NCI-H1092 (cell line): ENCODE measurements at places on chromosomes 5 and 9.

GRCh38 chr9:89026876-89027275 is 35.6 kb downstream of the S1PR3 start:
- no peak for DNase-seq

- DNase-seq: no peak
These were observed 86.6 kb upstream of the FAM120A start for GRCh38 chr9:93364734-93365426.

DNA sequence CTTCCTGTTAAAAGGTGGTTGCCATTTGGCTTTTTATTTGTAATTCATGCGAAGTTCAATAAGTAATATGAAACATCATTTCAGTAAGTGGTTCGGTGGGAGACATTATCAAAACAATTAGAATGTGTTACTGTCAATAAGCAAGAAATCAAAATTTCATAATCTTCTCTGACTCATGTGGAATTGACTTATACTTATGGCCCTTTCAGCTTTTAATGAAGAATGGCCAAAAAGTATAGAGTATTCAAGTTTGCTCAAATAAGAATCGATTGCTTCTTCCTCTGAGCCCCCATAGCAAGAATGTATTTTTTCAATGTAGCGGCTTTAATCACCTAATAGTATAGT is 174.5 kb downstream of the AOPEP start:
- DNase-seq: no peak

DNA sequence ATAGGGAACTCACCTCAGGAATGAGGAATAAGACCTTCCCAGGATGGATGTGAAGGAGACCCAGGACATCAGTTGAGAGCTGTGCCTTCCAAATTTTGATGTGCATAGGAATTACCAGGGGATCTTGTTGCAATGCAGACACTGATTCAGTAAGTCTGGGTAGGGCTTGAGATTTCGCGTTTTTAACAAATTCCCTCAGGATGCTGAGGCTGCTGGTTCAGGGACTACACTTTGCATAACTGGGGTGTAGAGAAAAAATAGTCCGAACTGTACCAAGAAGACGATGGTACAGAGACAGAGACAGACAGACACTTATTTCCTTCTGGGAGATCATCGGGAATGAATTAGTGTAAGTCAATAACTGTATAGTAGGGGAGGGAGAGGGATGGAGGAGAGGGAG is 82.3 kb upstream of the FREM1 start:
- DNase-seq: no peak

DNA sequence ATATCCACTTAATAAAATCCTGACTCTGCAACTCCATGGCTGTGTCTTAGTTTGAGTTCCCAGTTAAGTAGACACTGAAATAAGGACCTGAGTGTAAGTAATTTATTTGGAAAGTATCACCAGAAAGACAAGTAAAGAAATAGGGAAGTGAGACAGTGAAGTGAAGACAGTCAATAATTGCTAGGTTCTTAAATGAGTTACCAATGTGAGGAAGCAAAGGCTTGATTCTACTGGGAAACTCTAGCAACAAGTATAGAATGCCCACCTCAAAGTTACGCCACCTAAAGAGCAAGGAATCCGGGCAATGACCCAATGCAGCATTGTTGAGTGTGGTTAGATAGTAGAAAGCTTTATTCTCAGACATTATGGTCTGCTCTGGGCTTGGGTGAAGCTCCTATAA is 383.9 kb downstream of the TLR4 start:
- no peak for DNase-seq

- no peak for DNase-seq
These were observed 203.6 kb upstream of the MVB12B start for GRCh38 chr9:126122901-126123616.

DNA sequence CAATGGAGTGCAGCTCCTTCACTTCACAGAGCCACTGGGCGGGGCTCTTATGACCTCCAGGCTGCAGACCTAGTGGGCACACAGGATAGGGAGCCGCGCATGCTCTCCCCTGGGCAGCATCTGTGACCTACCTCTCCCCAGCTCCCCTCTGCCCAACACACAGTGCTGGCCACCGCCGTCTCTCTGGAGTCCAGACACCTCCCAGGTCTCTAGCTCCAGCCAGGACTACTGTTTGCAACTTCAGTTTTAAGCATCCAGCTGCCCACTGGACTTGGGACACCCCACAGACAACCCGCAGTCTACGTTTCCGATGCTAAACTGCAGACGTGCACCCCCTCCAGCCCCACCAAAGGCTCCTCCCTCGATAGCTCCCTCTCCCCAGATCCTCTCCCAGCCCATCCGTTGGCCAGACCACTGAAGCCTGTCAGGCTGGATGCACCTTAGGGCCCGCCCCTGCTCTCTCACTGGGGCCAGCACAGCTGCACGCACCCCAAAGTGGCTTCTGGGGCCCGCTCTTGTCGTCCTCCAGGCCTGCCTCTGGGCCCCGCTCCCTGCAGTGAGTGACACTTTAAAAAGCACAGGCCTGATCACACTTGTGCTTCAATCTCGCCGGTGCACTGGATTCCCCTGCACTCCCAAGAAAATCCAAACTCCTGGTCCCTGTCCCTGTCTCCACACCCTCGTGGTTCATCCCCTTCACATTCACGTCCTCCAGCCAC is 11.3 kb downstream of the FLT4 start:
- no peak for DNase-seq

- DNase-seq: no peak
These were observed 113.3 kb downstream of the FGF10 start for GRCh38 chr5:44275908-44276307.

DNA sequence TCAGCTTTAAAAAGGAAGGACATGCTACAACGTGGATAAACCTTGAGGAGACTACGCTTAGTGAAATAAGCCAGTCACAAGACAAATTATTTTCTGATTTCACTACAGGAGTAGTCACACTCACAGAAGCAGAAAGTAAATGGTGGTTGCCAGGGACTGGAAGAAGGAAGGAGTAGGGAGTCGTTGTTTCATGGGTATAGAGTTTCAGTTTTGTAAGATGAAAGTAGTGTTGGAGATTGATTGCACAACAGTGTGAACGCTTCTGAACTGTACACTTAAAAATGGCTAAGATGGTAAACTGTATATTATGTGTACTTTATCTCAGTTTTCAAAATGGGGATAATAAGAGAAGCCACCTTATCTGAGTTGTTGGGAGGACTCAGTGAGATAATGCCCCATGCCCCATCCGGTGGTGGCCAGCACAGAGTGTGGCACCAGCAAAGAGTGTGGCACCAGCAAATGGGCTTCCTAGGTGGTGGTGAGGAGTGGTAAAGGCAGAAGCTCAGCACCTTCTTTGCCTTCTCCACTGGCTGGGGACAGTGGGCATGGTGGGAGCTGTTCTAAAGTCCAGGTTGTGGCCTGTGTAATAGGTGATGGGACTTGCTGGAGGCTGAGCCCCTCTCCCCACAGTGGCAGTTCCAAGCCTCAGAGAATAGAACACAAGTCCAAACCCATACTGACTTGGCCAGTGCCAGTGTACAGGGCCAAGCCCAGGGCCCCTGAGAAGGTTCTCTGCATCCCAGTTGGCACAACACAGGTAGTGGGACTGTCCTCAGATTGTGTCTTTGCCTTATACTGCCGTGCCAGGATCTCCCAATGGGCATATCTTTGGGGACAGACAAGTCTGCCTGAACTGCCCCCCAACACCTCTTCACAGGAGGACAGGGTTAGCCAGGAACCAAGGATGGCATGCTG is 4.4 kb downstream of the SLC22A4 start:
- DNase-seq: no peak

DNA sequence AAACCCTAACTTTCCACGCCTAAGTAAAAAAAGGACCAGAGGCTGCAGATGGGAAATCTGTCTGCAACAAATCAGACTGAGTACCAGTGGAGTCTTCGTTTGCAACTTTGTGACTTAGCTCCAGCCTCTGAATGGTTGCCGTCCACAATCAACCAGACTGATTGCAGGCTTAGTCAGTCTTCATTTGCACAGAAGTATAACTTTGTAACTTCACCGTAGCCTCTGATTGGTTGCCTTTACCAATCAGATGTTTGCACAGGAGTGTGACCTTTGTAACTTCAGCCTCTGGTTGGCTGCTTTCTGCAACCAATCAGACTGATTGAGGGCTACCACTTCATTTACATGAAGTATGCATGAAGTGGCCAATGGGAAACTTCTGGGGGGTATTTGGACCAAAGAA is 53.7 kb downstream of the TGFBR1 start:
- no peak for DNase-seq

DNA sequence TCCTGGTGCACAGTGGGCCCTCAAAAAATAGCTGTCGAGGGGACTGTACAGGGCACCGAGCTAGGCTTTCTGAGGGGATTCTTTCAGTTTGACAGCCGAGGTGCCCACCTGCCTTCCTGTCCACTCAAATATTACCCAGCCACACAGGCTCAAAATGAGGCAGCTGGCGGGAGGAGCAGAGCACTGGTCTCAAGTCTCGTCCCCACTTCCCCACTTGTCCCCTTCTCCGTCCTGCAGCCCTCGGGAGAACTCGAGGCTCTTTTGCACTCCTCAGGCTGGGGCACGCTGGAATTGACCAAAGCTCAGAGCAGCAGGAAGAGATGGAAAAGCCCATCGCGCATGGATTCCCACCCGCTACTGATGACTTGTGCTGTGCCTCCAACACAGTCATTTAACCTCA is 185.2 kb downstream of the HSPA4 start:
- DNase-seq: no peak

- DNase-seq: no peak
These were observed 71.8 kb upstream of the SIMC1 start for GRCh38 chr5:176166427-176166826.

DNA sequence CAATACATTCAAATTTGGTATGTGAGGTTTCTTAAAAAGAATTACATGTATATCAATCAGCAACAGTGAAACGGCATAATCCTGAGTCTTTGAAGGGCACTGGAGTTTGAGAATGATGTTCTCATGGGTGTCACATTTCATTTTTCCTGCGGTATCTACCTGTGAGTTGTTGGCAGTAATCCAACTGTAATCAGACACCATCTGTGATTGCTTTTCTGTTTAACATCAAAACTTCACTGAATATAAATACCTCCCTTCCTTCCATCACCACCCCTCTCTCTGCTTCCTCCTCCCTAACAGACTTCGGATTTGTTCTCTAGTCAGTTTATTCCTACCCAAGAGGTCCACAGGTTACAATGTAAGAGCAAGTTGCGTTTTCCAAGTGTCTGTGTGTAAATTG is 275.2 kb upstream of the PCSK5 start:
- DNase-seq: peak; percentile 37

DNA sequence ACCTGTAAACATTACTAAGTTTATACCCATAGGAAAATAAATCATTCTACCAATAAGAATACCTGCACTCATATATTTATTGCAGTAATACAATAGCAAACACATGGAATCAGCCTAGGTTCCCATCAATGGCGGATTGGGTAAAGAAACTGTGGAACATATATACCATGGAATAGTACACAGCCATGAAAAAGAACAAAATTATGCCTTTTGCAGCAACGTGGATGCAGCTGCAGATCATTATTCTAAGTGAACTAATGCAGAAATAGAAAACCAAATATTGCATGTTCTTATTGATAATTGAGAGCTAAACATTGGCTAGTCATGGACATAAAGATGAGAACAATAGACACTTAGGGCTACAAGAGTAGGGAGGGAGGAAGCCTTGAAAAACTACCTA is 667.4 kb upstream of the WWC1 start:
- no peak for DNase-seq

GRCh38 chr5:171258737-171259415 is 50.2 kb upstream of the TLX3 start:
- DNase-seq: no peak

- DNase-seq: no peak
These were observed 51.1 kb upstream of the SNX2 start for GRCh38 chr5:122723606-122724352.

DNA sequence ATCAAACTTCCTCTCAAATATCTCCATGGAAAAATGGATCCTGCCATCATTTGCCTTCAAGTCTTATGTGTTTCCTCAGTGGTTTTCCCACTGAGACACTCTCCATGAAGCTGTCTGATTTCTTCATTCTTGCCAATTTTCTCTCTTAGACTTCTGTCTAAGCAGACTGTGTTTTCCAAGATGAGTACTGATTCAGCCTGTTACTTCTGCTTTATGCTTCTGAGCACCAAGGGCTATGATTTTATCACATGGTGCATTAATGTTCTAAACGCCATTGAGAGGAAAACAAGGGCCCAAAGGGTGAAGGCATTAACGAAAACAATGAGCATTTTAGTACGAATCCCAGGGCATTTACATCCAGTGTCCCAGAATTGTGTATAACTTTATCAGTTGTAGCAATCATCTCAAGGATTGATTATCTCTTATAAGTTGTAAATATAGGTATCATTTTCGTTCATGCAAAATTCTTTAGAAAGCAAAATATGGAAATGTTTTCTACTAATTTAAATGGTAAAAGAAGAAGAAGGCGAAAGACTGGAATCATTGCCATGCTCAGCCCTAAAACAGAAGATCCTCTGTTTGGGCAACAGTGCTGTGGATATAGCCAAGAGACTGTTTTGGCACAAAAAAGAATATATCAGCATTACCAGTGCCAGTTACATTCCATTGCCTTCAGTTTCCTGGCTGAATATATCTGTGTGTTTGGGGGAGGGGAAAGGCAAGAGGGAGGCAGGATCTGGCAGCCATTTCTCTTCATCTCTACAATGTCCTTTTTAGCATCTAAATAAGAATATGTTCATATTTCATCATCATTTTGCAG is 537.6 kb downstream of the ANXA1 start:
- no peak for DNase-seq

GRCh38 chr5:68405784-68406743 is 190.5 kb downstream of the PIK3R1 start:
- DNase-seq: no peak
